ENCODE measurements at places on chromosomes 7 and 10.
A peak's percentile ranks its signal among the peaks of the same experiment; 100 is the strongest.

DNA sequence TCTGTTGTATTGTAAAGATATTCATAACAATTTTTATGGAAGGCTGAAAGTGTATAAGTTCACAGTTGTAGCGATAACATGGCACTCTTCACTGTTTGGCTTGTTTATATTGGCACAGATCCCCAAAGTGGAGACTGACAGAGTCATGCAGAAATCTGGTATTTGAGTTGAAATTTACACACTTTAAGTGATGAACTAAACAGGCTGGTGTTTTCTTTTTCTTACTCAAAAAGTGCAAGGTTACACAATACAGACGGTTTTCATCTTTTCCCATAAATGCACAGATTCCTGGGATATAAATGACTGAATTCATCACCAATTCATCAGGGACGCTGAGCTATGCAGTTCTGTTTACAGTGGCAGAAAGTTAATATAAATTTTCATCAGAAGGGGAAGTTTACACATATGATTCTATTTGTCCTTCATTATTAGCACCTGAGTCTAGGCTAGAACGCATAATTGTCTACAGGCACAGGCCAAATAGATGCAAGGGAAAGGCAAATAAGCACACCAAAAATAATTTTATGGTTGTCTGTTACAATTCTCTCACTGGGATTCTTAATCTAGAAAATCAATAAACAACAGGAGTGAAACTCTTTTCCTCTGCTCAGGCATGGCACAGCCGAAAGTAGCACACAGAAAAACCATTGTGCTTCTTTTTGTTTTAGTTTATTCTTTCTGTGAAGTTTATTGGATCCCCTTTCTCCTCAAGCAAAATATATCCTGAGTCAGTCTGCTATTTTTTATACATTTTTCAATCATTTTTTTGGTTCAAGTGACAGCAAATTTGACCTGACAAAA is 88.0 kb downstream of the FOXP2 start:
- no peak for DNase-seq

DNA sequence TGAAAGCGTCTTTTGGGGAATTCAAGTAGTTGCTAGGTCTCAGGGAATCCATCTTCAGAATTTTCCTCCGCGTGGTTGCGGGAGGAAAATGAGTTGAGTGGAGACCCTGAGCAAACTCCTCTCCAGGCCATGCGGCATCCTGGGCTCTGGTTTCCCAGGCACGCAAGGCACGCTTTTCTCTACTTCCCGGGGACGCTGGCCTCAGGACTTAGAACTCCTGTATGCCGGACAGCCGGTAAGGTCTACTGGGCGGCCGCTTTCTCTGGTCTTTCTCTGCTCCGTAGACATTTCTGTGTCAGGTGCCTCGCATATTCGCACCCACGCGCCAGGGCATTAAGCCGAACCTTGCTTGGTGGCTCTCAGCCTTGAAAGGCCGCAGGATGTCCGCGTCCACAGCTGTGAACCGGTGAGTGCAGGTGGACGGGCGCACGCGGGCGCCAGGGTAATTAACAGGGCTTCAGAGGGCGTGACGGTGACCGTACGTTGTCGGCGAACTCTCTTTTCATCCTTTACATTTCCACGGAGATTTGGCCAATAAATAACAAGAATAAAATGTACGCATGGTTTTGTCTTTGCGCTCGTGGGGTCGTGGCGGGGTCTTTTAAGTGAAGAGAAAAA is 992 bp upstream of the RBM20 start:
- DNase-seq: no peak

DNA sequence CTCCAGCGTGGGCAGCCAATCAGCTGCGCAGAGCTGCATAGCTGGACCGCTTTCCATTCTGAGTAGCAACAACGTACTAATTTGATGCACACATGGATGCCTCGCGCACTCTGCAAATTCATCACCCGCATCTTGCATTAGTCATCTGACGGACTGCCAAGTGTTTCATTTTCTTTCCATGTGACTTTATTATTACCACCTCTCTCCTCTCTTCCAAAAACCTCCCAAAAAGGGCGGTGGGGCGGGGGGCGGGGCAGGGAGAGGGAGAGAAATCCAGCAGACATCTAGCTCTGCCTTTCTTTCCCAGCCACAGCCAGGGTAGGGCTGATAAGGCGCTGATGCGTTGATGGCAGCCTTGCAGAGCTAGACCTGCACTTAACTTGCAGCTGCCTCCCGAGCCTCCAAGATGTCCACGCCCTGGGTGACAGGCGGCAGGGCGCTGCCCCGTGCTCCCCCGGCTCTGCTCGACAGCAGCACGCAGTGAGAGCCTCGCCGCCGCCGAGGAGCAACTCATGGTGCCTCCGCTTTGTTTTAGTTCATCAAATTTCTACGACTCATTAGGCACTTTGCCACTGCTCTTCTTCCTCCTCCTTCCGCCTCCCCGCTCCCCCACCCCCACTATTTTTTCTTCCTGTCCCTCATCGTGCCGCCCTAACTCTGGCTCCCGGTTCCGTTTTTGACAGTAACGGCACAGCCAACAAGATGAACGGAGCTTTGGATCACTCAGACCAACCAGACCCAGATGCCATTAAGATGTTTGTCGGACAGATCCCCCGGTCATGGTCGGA is 147.3 kb downstream of the CELF2 start:
- DNase-seq: peak; percentile 20

GRCh38 chr7:96636979-96637378 is 72.7 kb downstream of the SEM1 start:
- no peak for DNase-seq

DNA sequence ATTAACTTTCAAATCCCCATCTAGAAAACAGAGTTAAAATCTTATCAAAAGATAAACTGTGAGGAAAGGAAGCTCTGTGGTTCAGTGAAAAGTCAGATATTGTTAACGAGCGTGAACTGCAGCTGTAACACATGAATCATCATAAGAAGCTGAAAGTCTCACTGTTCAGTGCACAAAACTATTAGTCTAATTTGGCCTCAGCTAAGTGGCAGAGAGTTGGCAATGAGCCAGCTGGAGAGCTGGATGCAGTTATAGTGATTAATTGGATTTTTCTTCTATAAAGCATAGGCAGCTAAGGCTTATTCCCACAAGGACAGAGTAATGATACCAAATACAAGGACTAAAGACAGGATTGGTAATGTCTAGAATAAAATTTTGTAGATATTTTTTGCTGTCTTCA is 101.1 kb upstream of the ABCB5 start:
- no peak for DNase-seq

DNA sequence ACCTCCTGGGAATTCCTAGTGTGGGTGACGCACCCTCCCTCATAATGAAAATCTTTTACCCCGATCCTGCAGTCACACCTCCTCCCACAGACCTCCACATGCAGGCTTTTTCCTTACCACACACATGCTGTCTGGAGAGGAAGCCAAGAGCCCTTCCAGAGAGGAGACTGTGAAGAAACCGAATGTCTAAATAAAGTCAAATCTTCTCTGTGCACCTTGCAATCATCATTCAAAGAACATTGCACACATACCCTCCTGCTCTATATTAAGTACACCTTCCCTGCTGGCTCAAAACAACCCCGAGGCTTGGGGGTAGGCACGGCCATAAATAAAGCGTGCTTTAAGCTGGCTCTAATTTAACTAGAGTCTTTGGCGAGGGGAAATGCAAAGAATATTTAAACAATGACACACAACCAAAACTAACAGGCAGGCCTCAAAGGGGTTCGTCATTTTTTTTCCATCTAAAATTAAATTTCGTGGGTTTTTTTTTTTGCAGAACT is 34.9 kb downstream of the CALML3 start:
- no peak for DNase-seq
